ENCODE measurements at places on chromosomes 11 and 22.

DNA sequence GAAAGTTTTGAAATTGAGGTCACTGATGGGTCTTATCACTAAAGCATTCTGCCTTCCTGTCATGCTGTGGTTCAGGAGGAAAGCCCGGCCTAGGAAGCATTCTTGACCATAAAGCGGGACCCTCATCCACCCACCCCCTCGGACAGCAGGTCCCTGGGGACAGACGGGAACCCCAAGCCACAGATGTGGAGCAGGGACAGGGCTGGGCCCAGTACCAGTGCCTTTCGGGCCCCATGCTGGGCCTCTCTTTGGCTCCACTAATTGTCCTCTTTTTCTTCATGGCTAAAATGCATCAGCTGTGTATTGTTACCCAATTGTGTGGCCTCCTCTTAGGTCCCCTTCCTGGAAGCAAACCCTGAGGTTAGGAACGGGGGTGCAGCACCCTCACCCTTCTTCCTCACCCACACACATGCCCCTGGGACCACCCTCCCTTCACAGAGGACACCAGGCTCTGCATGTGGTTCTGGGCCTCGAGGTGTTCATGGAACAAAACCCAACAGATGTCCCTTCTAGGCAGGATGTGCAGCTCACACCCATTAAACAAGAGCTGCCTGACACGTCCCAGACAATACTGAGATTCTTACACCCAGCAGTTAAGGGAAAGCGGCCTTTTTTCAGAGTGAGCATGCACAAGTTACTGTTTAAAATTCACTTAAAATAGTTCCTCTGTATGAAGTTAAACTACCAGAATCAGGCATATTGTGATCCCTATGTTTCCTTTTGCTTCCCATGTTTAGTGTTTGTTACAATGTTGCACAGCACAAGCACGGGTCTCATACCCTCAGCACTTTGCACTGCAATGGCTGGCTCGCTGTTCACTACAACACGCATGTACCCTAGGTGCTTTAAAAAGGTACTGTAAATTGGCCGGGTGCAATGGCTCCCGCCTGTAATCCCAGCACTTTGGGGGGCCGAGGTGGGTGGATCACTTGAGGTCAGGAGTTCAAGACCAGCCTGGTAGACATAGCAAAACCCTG lies 807.6 kb downstream of the BRD1 start:
- DNase-seq = no peak

- DNase-seq = no peak
Measured at GRCh38 chr22:45428391-45429385, 15.2 kb downstream of the RIBC2 start.

GRCh38 chr11:96339706-96340554 lies 3.1 kb downstream of the MAML2 start:
- peak; percentile 57 for DNase-seq

DNA sequence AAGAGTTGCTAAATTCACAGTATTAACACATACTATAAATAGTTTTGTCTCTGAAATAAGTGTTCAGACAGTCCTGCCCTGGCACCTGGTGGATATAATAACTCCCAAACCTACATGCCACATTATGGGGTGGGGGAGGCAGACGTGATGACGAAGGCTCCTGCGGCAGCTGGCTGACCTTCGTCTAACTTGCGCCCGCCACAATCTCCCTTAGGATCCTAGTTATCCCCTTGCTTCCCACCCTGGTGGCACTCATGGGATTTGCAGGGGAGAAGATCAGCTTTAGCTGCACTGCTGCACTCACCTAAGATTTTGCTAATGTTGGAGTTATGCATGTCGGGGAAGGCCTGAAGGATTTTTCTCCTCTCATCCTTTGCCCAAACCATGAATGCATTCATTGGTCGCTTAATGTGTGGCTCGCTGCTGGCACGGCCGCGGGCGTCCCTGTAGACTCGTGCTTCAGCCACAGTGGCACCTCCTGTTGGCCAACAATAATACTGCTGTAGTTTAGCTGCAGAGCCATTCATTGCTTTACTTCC lies 367.6 kb downstream of the SOX6 start:
- no peak for DNase-seq

- no peak for DNase-seq
Measured at GRCh38 chr11:63939397-63939891, 642 bp downstream of the NAA40 start.

DNA sequence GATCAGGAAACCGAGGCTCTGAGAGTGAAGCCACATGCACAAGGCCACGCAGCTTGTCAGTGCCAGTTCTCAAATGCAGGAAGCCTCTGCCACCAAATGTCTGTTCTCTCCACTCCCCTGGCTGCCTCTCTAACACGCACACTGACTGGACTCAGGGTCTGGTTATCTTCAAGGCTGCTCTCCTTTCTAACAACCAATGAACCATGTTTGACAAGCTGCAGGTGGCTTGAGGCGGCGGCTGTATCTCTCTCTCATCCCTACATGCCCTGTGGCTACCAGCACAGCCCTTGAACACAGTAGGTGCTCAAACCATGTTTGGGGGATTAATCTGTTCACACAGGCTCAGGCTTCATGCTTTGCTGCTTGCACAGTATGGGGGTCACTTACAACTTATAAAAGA lies 23.7 kb downstream of the MFNG start:
- DNase-seq = no peak

DNA sequence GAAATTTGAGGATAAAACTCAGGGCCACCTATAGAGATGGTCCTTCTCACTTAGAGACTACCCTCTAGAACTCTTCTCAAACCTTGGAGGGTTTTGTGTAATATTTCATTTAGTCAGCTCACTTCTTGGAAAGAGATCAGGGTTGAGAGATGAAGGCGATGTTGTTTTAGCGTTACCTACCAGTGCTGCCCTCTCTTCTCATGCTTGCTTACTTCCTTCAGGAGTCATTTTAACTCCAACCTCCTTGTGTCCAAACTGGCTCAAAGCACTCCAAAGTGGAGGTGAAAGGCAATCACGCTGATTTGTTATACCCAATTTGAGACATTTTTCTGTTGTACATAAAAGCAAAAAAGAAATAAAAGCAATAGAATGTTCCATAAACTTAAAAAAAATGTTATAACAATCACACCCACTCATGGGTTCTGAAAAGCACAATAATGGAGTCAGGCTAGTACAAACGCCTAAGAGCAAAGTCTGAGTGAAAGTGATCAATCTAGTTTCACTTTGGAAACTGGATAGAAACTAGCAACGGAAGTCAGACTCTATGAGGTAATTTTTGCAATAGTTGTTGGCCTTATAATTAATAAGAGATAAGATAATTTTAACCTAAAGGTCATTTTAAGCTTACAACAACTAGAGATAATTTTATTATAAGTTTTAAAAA lies 117.1 kb downstream of the MRTFA start:
- no peak for DNase-seq

- DNase-seq = peak; percentile 31
Measured at GRCh38 chr22:29457730-29458129, 19.3 kb downstream of the RFPL1 start.

GRCh38 chr22:46788441-46789172 lies 26.2 kb downstream of the TBC1D22A start:
- no peak for DNase-seq

DNA sequence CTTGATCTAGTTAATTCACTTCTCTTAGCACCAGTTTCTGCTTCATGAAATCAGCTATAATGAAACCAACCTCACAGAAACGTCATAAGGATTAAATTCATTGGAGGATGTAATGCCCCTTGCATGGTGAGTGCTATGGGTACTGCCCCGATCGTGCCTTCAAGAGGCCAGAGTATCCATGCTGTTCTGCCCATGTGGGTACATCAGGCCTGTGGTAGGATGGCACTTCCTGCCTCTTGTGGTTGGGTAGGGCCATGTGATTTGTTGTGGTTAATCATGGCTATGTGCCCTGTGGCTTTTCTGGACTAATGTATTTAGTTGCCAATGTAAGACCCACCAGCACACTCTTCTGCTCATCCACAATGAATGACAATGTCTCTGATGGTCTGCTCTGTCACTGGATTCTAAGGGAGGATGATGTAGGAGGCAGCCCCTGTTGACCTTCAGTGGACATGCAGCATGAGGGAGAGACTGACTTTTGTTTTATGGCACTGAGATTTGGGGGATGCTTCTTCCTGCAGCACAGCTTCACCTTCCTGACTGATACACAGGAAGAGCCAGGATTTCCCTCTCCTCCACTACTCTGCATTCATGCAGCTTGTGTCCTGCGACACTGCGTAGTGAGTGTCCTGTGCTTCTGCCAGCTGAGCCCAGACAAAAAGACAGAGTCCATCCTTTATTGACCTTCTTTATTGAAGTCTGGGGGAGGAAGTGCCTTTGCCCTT lies 66.2 kb downstream of the DHCR7 start:
- no peak for DNase-seq

- DNase-seq = no peak
Measured at GRCh38 chr11:11157185-11157584, 195.9 kb downstream of the CSNK2A3 start.

DNA sequence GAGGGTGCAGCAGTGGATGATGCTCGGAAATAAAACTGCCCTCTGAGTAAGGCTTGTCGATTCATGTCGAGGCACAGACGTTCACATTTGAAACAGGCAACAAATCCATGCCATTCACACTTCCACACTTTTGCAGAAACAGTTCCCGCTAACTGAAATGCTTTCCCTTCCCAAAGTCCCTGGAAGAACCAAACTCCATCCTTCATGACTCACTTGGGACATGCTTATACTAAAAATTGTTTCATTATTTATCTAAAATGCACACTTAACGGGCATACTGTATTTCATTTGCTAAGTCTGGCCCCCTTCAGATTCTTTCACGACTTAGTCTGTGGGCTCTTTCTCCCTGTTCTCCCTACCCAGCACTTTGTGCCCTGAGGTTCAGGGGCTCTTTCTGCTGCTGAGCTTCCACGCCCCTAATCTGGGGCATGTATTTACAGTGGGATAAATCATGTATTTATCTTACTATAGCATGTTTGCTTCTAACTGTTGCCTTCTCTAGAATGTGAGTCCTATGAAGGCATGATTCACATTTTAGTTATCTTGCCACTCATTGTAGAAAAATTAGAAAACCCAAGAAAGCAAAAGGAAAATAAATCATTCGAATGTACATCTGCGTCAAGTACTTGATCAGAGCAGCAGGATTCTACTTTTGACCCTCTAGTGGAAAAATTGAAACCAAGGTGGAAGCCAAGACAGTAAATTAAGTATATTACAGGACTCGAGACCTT lies 12.5 kb downstream of the SCGB1A1 start:
- DNase-seq = peak; percentile 91

DNA sequence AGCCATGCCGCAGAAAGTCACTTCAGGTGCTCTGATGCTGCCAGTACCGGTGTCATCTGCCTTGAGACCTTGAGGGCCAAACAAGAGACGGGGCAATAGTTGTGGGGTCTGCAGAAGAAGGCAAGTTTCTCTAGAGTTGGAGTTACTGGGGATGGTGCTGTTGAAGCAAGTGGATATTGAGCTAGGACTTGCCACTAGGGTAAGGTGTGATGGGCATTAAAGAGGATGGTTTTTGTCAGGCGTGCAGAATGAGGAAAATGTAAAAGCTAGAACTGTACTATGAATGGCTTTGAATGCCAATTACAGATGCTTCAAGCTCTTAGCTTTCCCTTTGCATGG lies 61.6 kb downstream of the TNRC6B start:
- DNase-seq = no peak

DNA sequence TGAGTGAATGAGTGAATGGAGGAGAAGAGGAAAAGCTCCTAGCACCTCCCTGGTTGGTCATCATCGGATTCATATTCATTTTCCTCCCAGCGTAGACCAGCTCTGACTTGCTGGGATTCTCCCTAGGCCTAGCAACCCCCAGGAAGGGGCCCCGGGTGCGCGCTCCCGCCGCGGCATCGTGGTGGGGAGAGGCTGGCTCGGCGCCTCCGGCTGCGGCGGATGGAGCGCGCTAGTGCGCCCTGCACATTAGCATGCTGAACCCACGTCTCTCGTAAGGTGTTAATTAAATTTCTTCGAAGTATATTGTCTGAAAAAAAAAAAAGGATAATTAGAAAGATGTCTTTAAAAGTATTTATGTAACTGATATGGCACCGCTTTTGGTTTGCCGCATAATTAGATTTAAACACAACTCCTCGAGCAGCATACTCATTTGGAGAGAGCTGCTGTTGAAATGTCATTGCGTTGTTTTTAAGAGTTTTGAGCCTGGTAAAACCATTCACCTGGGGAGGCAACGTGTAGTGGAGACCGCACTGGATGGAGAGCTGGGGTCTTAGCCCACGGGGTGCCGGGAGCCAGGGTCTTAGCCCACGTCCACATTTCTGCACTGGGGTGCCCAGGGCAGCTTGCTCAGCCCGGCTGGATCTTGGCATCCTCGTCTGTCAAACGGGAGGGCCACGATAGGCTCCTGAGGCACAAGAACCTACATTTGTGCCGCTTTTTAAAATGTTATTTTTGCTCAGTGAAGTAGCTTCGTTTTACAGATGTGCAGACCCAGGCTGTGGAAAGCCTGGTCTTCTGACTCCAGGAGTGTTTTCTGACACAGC lies 21.8 kb downstream of the MPPED1 start:
- DNase-seq = no peak

DNA sequence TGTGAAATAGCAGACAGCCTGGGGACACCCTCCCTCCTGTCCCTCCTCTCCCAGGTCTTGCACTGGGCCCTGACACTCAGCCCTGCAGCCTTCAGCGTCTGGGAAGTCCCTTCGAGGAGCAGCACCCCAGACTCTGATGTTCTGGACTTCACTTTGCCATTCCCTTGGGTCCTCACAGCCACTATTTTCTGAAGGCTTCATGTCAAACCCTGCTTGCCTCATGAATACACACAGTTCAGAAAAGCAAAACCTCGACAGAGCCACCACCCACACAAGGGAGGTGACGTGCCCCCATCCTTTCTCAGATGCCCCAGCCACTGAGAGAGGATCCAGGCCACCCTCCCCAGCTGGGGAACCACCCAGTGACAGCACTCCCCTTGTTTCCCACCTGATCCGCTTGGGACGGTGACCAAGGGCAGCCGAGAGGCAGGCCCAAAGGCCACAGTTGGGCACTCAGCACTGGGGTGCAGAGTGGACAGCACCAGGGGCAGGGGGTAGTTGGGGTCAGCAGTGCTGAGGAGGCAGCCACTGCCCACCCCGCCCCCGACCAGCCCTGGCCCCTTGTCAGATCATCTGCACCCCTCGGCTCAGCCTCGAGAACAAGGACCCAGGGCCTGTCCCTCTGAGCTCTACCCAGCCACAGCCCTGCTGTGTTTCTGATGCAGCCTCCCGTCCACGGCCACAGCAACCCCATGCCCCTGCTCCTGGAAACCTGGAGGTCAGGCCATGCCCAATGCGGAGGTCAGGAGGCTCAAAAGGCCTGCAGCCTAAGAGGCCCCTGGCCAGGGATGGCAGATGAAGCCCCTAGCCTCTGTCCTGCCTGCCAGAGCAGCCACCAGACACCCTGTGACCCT lies 3.1 kb upstream of the TNNT3 start:
- no peak for DNase-seq

DNA sequence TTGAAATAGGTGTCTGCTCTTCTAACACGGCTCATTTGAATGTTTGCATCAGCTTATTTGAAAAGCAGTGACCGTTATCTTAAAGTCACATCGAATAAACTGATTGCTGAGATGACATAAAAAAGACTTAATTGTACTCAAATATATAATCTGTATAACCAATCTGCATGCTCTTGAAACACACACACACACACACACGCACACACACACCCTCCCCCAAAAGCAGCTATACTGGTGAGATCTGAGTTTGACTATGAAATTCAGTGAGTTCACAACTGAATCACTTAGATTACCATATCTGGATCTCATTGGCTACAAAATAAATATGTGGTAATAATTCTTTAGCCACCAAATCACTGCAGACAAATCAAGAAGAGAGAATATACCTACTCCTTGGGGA lies 3.8 kb upstream of the IFTAP start:
- no peak for DNase-seq

GRCh38 chr22:35872451-35872850 lies 154.8 kb downstream of the APOL5 start:
- DNase-seq = no peak

Data from astrocyte (in vitro differentiated cells and primary cell).